ENCODE measurements at places on chromosomes 12 and 14.

- no peak for DNase-seq
Observed at GRCh38 chr14:45084946-45085346, 1.0 kb downstream of the PRPF39 start.

DNA sequence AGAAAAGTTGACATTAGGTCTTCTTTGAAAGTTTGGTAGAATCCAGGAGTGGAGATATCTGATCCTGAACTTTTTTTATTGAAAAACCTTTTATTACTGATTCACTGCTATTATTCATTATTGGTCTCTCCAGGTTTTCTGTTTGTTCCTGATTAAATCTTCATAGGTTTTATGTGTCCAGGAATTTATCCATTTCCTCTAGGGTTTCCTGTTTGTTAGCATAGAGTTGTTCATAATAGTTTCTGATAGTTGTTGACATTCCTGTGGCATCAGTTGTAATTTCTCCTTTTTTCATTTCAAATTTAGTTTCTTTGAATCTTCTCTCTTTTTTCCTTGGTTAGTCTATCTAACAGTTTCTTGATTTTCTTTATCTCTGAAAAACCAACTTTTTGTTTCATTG, 370.3 kb downstream of the SLC6A15 start:
- DNase-seq = no peak

DNA sequence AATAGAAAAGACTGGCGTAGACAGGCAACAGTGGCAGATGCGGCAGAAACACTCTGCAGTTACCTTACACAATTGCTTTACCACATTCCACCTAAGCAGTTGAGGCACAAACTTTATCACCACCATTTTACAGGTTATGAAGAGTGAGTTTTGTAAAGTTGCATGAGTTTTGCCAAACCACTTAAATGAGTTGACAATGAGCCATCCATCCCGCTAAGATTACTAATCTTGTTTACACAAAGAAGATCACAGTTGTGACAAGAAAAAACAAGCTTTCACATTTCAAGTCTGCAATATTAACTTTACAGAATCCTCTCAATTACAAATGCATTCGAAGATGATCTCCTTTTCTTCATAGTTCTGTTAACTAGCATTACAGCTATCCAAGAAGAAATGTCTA, 1.8 kb downstream of the TMCC3 start:
- no peak for DNase-seq

DNA sequence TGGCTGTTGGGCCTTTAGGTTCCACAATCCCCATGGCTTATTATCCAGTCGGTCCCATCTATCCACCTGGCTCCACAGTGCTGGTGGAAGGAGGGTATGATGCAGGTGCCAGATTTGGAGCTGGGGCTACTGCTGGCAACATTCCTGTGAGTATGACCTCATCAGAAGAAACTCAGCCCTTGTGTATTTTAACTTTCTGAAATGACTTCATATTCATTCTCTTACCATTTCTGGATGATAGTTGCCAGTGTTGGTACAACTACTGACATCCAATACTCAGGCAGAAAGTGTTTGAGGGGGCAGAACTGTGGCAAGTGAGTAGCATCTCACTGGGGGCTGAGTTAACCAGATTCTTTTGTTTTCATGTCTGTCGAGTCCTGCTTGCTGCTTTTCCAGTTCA, 2.3 kb downstream of the DAZAP2 start:
- no peak for DNase-seq

GRCh38 chr14:58537004-58537403, 100.8 kb upstream of the DACT1 start:
- DNase-seq = no peak

- no peak for DNase-seq
Observed at GRCh38 chr14:30287579-30288445, 271.1 kb upstream of the G2E3 start.

- no peak for DNase-seq
Observed at GRCh38 chr14:52117111-52117832, 48.4 kb upstream of the NID2 start.

GRCh38 chr12:16475521-16475920, 128.1 kb downstream of the MGST1 start:
- DNase-seq = no peak

DNA sequence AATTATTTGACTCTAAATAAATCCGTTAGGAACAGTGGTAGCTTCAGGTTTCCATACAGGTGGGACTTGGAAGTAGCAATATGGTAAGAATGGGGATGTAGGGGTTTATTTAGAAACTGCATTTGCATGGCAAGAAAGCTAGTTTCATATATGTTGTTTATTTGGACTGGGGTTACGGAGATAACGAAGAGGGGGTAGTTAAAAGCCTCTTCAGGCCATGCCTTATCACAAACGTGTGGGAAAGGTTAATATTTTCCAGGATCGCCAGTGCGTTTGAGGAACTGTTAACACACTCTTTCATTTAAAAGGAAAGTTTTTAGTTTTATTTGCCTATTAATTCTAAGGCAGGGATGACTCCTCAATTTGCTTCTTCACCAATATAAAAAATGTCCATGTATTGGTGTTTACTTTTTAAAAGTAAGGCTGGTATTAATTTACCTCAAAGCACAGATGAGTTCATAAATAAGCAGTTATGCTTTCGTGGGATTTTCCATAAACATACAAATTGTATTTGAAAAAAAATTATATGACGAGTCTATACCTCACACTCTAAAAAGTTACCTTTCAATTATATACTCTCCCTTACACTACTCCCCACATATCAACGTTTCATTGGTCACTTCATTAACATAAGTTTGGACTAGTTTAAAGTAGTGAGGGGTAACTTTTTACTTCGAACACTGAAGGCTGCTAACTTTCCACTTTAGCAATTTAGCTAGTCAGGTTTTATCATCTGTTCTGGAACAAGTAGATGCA, 814 bp downstream of the RAB2B start:
- DNase-seq = no peak

DNA sequence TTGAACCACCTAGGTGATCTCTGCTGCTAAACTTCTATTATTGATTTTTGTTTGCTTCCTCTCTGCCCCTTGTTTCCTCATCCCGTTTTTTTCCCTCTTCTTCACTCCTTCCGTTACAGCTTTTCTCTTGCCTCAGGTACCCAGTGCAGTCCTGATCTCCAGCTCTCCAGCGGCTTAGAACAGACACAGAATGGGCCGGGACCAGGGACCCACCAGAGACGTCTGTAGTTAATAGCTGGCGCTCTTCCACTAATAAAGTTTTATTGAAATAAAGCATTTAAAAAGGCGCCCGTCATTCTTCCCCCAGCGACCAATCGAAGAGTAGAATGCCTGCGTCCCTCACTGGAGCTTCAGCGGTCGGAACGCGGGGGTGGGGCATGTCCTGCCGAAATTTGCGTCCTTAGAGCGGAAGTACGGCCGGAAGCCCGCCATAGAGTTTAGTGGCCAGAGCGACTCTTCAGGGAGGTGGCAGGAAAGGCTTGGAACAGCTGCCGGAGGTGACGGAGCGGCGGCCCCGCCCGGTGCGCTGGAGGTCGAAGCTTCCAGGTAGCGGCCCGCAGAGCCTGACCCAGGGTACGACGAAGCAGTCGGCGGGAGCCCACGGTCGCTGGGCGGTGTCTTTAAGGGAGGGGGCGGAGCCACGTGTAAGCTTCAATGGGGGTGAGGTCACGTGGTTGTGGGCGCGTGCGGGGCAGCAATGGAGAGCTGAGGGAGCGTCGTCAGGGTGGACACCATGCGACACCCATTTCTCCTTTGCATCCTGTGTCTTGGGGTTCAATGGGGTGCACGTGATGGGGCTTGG, at the start of gene COPS7A:
TSS of gene COPS7A (plus strand) at position 440 of the 802 bp plus-strand sequence. CDS start 611 bp downstream, outside the sequence.
- peak; percentile 94 for DNase-seq

- DNase-seq = no peak
Observed at GRCh38 chr14:82060219-82060618, 526.6 kb upstream of the SEL1L start.
